ENCODE measurements at places on chromosomes 4 and X.

GRCh38 chr4:69025999-69026387, 70.3 kb upstream of the UGT2B7 start:
- H3K4me1 ChIP-seq, result peaks cover 21% of the 10 kb centered on the region
- no peak overlapping the region for H3K4me3 ChIP-seq
- no peak for DNase-seq
- no peak overlapping the region for H3K27ac ChIP-seq

GRCh38 chr4:144318797-144319196, 178.3 kb upstream of the GYPA start:
- no peaks in the 10 kb centered on the region for H3K27me3 ChIP-seq
- H3K27ac ChIP-seq, result no peak overlapping the region
- no peaks in the 10 kb centered on the region for H3K36me3 ChIP-seq
- no peak for DNase-seq
- no peaks in the 10 kb centered on the region for H3K4me1 ChIP-seq

DNA sequence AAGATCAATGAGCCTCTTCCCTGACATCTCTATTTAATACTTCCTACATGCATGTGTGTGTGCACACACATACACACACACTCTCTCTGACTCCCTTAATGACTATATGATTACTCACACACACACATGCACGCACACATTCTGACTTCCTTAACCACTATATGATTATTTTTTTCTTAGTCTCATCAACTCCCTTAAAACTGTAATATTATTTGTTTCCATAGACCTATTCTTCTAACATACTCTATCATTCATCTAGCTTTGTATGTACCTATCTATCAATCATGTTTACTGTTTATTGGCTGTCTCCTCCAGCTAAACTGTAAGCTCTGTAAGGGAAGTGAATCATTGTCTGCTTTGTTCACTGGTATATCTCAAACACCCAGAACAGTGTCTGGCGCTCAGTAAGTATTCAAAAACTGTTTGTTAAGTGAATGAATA, 236.6 kb downstream of the RASL11B start:
- no peaks in the 10 kb centered on the region for H3K4me1 ChIP-seq
- no peak for DNase-seq
- H3K36me3 ChIP-seq, result no peaks in the 10 kb centered on the region
- no peak overlapping the region for H3K4me3 ChIP-seq
- H3K27ac ChIP-seq, result no peak overlapping the region

DNA sequence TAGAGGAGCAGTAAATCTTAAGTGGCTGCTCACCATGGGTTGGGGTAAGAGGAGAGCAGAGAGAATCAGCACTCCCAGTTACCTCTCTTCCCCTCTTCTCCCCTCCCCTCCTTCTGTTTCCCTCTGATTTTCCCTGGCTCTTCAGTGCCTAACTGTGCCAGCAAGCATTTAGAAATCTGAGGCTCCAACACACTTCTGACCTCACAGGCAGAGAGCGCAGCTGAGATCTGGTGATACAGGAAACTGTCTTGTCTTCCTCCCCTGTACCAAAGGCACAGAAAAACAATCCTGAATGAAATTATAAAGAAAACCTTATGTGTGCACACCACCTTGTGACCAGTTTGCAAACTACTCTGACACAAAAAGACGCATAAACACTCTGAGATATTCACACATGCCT, 82.4 kb upstream of the SMIM10 start:
- no peak overlapping the region for H3K4me3 ChIP-seq

DNA sequence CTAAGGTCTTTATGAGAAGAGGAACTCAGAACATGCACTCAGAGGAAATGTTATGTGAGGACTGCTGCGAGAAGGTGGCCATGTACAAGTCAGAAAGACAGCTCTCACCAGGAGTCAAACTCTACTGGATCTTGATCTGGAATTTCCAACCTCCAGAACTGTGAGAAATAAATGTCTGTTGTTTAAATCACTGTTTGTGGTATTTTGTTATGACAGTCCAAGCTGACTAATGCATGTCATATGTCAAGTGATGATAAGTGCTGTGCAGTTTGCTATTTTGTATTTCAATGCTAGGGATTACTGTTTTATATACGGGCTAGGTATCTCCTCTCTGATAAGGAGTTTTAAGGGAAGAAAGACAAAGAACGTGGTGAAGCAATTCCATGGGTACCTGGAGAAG, 162.3 kb downstream of the CPEB2 start:
- no peak for DNase-seq
- H3K27me3 ChIP-seq, result no peaks in the 10 kb centered on the region
- H3K36me3 ChIP-seq, result no peaks in the 10 kb centered on the region
- H3K4me1 ChIP-seq, result no peaks in the 10 kb centered on the region
- no peak overlapping the region for H3K27ac ChIP-seq
- no peak overlapping the region for H3K4me3 ChIP-seq

Measured in Calu3 (cell line).